CD4-positive, alpha-beta memory T cell (primary cell): ENCODE measurements at places on chromosomes 13 and 19. TPM values are rescaled to one million over a fixed set of nuclear protein-coding genes. Genes with fewer than 3 reads are reported as not detected.

GRCh38 chr19:50702158-50702870 lies 17.3 kb downstream of the SHANK1 start:
- DNase-seq, result no peak
- H3K36me3 ChIP-seq, result no peaks in the 10 kb centered on the region
- no peaks in the 10 kb centered on the region for H3K4me1 ChIP-seq
- H3K27ac ChIP-seq, result no peak overlapping the region

DNA sequence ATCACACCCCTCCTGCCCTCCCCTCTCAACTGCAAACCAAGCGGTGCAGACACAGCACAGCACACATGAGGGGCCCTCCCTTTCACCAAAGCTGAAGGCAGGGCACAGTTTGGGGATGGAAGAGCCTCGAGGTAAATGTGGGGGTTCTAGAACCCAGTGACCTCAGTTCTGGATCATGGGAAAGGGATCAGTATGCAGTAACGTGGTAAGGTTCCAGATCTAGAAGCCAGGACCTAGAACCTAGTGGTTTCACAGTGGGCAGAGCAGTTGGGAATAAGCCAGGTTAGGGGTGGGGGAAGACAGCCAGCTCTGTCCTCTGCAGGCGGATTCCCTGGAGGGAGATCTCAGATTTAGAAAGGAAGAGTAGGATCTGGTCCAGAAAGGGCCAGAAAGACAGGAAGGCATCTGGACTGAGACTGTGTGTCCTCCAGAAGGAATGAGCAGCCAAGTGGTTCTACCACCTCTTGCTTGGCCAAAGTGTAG lies 3.1 kb downstream of the FTL start:
- no peak overlapping the region for H3K27ac ChIP-seq
- DNase-seq, result no peak

DCLK1 gene
- not detected for total RNA-seq

DNA sequence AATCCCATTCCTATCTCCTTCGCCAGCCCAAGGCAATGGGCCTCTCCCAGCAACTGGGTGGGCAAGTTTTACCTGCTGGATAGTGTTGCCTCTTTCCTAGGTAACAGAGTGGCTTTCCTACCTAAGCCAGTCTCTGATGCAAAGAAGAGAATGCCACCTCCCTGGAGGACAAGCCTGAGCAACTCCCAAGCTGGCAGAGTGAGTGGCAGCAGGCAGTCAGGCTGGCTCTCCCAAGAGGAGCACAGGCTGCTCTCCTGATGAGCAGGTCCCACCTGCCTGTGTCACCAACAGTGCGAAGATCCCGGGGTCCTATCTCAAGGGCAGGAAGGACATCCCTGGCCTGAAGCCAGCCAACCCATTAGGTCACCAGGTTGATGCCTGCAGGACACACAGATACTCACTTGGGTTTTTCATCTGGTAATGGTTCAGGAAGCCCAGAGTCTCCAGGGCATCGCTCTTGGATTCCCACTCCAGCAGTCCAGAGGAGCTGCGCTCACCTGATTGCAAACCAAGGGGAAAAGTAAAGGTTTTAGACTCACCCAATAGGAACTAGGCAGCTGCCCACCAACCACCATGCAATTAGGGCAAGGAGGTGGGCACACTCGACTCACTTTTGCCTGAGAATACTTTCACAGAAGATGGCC lies 5.5 kb upstream of the ECH1 start:
- no peak overlapping the region for H3K27ac ChIP-seq
- H3K36me3 ChIP-seq, result peaks cover 56% of the 10 kb centered on the region
- H3K4me3 ChIP-seq, result no peak overlapping the region

DNA sequence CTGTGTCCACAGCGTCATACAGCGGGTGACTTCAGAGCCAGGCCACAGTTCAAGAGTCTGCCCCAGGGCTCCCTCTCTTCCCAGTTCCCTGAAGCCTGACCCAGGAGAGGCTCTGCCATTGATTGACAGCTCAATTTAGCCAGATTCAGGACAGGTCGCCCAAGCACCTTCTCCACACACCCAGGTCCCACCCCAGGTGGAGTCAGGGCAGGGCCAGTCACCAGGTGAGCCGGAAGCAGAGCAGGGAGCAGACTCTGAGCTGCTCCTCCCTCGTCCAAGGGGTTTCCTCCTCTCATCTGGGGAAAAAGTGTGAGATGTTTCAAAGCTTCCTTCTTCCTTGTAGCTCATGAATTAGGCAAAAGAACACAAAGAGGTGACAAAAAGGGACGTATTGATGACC lies 5.6 kb downstream of the CEACAM7 start:
- no peak for DNase-seq
- no peak overlapping the region for H3K27ac ChIP-seq
- peaks cover 7% of the 10 kb centered on the region for H3K27me3 ChIP-seq

DNA sequence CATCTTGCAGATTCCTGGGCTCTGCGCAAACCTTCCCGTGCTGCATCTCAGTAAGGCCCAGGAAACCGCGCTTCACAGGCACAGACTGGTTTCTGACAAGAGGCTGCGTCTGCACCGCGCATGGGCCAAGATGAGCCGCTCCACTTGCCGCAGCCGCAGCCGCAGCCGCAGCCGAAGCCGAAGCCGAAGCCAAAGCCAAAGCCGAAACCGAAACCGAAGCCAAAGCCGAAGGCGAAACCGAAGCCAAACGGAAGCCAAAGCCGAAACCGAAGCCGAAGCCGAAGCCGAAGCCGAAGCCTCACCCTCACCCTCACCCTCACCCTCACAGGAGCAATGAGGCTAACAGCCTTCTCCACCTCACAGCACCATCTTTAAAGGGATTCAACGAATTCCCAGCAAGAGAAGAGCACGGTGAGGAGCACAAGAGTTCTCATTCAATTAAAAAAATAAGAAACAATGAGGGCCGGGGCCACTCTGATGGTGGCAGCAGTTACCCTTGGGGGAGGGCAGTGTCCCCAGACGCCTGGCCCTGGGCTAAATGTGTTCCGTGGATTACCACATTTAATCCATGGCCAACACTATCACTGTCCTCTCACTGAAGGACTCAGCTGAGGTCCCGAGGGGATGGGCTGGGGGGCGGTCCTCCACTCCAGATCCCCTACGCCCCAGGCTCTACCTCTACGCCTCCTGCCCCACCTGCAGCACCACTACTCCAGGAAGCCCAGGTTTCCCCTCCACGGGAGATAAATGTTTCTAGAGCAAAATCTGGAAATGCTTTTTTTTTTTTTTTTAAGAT lies 29.1 kb downstream of the ZNF787 start:
- H3K4me3 ChIP-seq, result no peak overlapping the region
- no peak overlapping the region for H3K27ac ChIP-seq
- H3K27me3 ChIP-seq, result no peaks in the 10 kb centered on the region
- no peak for DNase-seq

- H3K36me3 ChIP-seq, result no peaks in the 10 kb centered on the region
- H3K27ac ChIP-seq, result no peak overlapping the region
- DNase-seq, result no peak
- no peak overlapping the region for H3K4me3 ChIP-seq
- H3K4me1 ChIP-seq, result peaks cover 9% of the 10 kb centered on the region
Measured at GRCh38 chr19:8150178-8150865, 930 bp upstream of the FBN3 start.

- no peak overlapping the region for H3K27ac ChIP-seq
- H3K36me3 ChIP-seq, result no peaks in the 10 kb centered on the region
Measured at GRCh38 chr13:70571221-70571620, 463.0 kb upstream of the KLHL1 start.

DNA sequence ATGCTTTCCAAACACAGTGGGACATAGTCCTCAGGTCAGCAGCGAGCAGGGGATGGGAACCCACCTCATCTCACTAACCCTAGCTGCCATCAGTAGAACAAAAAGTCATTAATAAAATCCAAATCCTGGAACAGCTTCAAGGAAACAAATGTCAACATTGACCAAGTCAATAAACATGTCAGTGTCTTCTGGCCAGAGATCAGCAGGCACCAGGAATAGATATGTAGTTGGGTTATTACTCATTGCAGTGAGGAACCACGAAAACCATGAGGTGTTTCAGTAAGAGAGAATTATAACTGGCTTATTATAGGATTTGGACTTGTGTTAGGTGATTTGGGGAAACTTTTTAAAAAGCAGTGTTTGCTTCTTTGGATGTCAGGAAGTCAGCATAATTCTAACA lies 17.1 kb upstream of the CD33 start:
- no peak overlapping the region for H3K27ac ChIP-seq
- no peak overlapping the region for H3K4me3 ChIP-seq
- H3K36me3 ChIP-seq, result no peaks in the 10 kb centered on the region
- H3K27me3 ChIP-seq, result no peaks in the 10 kb centered on the region
- no peaks in the 10 kb centered on the region for H3K4me1 ChIP-seq
- no peak for DNase-seq

DNA sequence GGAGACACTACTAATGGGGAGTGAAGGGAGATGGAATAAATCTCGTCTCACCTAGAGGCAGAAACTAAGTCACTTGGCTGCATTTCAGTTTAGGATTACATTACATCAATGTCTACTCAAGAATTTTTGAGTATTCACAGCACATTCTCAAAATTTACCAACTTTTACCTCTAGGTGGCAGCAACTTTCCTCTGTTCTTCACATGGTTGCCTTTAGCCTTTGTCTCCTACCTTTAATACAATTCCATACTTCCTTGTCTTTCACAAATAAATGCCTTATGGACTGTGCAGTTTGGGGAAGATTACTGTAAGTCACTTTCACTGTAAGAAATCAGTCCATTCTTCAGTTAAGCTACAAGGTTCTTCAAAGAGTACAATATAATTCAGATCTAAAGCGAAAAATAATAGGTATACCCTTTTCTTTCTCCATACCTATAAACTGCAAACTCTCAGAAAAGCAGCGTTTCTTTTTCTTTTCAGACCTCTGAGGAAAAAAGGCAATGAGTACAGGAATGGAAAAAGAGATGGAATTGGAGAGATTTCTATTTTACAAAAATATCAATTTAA lies 379.4 kb downstream of the KLF12 start:
- no peaks in the 10 kb centered on the region for H3K36me3 ChIP-seq
- H3K4me3 ChIP-seq, result no peak overlapping the region
- H3K27ac ChIP-seq, result no peak overlapping the region
- DNase-seq, result peak; percentile 61
